ENCODE measurements at places on chromosomes 11 and 22.

DNA sequence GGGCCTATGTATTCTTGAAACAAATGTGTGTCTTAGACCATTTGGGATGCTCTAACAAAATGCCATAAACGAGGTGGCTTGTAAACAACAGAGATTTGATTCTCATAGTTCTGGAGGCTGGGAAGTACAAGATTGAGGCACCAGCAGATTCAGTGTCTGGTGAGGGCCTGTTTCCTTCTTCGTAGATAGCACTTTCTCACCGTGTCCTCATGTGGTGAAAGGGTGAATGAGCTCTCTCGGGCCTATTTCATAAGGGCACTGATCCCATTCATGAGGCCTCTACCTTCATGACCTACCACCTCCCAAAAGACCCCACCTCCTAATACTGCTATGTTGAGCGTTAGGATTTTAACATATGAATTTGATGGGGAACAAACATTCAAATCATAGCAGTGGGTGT lies 6.4 kb upstream of the NNMT start:
- no peak for DNase-seq

DNA sequence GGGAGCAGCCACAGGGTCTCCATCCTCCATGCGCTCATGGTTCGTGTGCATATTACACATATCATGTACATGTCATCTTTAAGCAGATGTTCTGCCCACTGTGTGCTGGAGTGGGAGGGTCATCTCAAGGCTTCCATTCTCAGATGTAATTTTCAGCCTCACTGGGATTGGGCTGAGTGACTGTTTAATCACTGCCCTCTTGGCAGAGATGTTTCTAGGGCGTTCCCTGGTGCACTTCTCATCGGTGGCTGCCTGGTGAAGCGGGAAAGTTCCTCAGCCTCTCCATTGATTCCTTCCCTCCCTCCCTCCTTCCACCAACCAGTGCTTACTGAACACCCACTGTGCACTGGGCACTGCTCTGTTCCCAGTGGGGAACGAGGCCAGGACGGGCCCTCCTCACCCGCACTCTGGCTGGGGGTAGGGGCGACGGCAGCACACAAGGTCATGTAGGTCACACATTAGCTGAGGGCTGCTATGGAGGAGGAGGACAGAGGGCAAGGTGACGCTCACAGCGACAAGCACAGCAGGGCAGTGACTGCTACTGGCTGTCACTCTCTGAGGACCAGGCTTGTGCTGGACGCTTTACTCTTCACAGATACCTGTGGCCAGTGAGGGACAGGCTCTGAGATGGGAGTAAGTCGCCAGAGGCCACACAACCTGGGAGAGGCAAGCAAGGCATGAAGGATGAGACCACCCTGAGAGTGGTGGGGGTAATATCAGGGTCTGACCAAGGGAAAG lies 22.9 kb downstream of the GNAZ start:
- DNase-seq, result no peak

- DNase-seq, result no peak
Observed at GRCh38 chr11:105862736-105863367, 159.2 kb downstream of the MSANTD4 start.

DNA sequence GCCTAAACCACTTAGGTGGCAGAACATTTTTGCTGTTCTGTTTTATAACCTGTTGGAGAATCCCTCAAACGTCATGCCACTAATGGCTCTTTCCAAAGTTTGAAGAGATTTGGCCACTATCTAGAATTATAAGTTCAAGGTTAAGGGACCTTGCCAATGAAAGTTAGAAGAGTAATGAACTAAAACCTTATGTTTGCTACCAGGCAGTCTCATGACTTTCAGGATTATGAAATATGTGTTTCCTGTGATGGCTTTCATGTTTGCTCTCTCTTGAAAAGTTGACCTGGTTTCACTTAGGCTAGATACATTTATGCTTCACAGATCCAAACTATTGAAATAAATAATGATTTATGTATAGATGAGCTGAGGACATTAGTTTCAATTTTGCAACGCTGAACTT lies 340.0 kb downstream of the LRRC4C start:
- DNase-seq, result no peak

DNA sequence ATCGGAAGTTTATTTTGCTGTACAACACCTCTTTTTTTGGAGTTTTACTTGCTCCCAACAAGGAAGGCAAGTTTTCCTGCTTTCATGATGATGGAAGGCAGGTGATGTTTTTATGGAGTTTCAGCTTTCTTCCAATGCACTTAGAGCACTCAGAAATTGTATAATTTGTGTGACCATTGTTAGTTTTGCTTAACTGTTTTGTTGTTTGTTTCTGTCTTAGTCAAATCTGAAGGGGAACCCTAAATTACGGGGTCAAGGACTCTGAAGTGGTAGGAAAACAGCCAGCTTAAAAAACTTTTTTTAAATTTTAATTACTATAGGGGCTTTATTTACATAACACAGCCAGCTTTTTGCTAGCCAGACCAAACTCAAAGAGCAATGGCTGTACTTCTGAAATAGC lies 14.7 kb downstream of the APOL6 start:
- no peak for DNase-seq

DNA sequence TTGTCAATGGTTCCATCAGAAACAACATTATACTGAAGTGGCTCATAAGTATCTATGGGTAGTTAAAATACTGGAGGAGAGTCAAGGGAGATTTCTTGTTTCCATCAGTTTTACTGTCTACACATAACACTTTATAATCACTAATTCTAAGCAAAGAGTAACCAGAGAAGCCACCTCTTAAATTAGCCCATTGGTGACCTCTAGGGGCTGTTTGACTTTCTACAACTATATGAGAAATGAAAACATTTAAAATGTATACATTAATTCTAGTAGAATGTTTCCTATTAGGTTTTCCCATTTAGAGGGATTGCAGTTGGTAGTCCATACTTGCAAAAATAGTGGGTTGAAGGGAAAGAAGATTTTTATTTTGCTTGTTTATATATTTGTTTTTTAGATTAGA lies 504.3 kb downstream of the FAM181B start:
- no peak for DNase-seq

DNA sequence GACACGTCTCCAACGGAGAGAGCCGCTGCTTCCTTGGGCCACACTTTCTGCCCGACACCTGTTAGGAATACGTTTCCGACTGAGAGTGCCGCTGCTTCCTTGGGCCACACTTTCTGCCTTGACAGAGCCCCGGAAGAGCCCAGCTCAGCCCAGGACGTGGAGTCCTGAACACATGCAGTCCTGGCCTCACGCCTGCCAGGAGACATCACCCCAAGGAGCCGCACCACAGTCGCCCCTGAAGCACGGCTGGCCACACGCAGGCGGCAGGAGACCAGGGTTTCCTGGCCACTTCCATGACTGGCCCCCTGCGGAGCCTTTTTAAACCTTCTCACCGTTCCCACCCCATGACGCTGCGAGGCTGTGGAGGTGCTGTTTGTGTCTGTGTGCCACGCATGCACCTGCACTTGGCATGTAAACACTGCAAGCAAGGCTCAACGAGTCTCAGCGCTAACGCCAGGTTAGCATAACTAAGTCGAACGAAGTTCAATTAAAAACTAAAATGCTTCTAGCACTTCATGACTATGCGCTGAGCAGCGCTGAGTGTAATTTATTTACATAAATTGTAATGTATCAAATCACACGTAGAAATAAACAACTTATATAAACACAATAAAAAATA lies 8.8 kb downstream of the TOLLIP start:
- DNase-seq, result no peak

DNA sequence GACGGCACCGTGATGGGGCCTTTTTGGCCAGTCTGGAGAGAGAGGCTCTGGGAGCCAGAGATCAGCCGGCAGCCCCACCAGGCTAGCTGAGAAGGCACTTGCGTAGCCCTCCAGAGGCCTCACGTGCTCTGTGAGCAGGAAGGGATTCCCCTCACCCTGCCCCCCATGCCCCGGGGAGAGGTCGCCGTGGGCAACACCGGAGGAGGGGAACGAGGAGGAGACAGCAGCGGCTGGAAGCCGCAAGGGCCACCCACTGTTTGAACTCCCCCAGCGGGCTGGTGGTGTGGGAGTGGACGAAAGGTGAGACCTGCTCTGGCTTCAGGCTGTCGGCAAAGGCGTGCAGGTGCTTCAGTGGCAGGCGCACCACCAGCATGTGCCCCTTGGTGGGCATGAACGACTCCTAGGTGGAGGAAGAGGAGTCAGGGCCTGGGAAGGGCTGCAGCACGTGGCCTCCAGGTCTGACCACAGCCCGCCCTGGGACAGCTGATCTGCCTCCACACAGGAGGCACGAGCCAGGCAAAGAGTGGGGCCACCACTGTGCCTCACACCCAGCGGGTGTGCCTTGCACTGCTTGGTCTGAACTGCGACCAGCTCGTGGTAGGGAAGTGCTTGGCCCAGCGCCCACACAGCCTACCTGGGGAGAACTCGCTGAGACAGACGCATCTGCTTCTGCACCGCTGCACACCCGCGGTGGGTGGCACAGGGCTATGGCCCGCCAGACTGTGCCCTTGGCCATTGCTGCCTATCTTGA lies 99.9 kb downstream of the MED15 start:
- DNase-seq, result no peak

DNA sequence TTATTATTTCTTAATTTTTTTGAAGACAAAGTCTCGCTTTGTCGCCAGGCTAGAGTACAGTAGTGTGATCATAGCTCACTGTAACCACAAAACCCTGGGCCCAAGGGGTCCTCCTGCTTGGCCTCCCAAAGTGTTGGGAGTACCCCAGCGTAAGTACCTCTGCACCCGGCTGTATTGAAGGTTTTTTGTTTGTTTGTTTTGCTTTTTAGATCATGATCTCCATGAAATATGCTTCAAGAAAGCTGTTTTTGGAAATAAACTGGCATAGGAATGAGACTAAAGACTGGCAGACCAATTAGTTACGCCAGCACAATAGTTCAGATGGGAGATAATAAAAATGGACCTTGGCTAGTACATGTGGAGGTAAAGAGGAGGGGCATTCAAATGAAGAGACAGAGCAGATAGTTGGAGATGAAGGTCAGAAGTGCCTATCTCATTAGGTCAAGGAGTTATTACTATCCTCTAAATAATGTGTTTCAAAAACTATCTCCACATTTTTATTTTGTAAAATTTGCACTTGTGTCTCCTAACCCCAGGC lies 4.1 kb upstream of the MRPL48 start:
- no peak for DNase-seq

DNA sequence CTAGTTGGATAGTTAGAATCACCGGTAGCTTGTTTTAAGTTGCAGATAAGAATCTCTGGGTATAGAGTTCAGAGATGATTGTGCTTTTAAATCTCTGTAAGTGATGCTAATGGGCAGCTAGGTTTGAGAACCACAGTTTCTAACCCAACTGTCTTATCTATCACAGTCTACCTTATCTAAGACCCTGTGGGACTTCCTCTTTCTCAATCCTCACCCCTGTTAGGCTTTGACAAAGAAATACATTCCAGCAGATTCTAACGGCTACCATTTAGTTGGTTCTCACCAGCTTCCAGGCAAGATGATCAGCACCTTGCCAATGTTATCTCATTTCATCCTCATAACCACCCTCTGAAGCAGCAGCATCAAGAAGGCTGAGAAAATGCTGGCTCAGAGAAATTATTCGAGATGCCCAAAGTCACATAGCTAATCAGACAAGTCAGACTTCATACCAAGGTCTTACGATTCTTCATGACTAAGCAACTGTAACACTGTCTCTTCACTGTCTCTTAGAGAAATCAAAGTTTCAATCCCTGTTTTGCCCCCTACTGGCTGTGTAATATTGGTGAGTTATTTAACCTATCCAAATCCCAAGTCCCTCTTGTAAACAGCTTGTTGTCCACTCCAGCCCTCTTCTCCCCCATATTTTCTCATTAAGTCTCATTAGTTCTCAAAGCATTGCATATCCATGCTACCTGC lies 192.4 kb upstream of the API5 start:
- no peak for DNase-seq

DNA sequence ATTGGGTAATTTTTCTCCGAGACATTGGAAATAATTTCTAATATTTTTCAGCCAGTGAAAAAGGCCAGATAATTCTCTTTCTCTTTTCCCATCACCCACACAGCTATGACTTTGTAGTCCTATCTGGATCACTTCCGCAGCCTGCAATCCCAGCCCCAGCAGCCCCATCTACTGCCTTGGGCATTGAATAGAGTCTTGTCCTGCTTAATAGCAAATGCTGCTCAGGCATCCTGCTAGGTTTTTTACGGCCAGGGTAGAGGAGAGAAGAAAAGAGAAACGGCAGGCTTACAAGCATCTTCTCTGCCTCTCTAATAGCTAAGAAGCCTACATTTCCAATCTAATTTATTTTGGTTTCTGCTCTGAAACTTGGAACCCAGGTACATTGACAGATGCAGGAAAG lies 154.3 kb upstream of the B3GAT1 start:
- DNase-seq, result no peak

DNA sequence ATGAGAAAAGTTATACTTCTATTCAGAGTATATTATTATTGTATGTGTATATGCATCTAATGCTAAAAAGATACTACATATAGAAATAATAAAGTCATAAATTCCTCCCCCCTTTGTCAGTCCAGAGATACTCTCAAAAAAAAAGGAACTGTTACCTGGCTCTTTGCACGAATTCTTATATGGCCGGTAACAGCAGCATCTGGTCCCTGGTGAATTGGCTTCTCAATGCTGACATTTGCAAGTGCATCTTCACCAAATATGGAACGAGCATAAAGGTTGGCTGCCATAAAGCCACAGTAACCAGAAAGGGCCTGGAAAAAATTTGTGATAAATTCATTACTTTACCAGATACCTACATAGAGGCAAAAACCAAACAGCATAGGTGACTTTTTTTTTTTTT lies 41.2 kb downstream of the COPB1 start:
- DNase-seq, result no peak
